Activated CD8-positive, alpha-beta memory T cell treated with anti-CD3 and anti-CD28 coated beads, Interleukin-2, amount 50 U/mL, for 48 hours (primary cell): ENCODE measurements at places on chromosomes 5 and 9.

DNA sequence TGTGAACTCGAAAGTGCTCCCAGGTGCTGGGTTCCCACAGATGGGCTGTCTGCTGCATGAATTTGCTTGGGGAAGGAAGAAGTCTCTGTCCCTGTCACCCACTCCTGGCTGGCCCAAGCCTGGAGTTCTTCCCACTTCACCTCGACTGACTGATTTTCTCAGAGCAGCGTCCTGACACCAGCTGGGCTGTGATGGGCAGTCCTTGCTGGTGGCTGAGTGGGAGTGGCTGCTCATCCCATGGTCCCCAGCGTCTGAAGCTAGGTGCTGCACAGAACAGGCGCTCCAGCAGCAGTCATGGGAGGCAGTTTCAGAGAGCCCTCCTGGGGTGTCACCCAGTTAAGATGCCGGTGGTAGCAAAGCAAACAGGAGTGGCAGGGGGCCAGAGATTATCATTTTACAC lies 10.1 kb upstream of the NEURL1B start:
- no peak for DNase-seq

- DNase-seq = peak; percentile 55
Observed at GRCh38 chr9:114033397-114034103, 44.5 kb downstream of the AMBP start.

DNA sequence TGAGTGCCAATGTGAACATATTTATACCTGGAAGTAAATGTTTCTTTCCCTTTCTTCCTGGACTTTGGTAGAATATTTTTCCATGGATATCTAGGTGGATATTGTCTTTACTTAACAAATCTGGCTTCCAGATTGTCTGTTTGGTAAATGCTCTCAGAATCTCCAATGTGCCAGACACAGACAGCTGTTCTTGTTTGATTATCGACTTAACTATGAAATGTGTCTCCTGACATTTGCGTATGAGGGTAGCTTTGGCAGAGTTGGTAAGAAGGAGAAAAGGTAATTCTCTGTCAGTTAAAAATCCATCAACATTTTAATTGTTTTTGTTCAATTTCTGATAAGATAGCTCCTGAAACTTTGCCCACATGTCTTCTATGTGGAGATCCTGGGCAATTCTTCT lies 196.4 kb upstream of the NUDT12 start:
- DNase-seq = no peak

- DNase-seq = no peak
Observed at GRCh38 chr9:92980085-92980745, 32.9 kb downstream of the FGD3 start.

GRCh38 chr5:133079048-133079447 lies 27.2 kb downstream of the HSPA4 start:
- DNase-seq = no peak

DNA sequence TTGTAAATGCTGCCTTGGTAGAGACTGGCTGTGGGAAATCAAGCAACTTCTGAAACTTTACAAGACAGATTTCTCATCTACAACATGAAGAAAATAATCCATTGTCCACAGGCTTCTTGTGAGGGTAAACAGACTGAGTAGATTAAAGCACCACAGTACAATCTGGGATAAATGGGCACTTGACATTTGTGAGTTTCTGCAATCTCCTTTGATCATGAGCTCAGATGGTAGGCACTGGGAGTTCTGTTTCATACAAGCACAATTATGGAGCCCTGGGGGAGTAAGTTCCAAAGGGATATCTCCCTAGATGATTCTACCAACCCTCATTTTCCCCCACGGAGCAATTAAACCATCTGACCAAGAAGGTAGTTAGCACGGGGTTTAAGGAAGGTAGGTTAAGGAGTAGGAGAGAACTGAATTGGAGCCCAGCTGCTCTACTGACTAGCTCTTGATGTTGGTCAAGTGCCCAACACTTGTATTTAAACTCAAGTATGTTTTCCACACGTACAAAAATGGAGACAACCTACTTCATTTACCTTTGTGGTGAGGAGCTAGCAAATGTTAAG lies 479.5 kb upstream of the TNC start:
- no peak for DNase-seq

- no peak for DNase-seq
Observed at GRCh38 chr9:91710158-91710557, 239.9 kb downstream of the ROR2 start.

DNA sequence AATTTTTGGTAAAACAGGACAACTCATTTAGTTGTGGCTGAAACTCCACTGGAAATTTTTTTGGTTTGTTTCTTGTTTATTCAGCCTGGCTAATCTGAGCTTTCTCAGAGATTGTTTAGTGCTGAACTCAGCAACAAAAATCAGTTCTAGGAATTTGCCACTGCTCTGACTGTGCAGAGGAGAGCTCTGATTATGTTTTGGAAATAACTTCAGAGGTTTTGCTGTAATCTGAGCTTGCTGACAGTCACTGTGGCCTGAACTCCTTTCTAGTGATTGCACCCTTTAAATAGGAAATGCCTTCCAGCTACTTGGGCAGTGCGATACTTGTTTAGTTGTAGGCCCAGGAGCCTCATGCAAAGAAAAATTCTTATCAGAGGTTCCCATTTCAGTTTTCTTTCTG lies 60.2 kb downstream of the OSTF1 start:
- DNase-seq = no peak

DNA sequence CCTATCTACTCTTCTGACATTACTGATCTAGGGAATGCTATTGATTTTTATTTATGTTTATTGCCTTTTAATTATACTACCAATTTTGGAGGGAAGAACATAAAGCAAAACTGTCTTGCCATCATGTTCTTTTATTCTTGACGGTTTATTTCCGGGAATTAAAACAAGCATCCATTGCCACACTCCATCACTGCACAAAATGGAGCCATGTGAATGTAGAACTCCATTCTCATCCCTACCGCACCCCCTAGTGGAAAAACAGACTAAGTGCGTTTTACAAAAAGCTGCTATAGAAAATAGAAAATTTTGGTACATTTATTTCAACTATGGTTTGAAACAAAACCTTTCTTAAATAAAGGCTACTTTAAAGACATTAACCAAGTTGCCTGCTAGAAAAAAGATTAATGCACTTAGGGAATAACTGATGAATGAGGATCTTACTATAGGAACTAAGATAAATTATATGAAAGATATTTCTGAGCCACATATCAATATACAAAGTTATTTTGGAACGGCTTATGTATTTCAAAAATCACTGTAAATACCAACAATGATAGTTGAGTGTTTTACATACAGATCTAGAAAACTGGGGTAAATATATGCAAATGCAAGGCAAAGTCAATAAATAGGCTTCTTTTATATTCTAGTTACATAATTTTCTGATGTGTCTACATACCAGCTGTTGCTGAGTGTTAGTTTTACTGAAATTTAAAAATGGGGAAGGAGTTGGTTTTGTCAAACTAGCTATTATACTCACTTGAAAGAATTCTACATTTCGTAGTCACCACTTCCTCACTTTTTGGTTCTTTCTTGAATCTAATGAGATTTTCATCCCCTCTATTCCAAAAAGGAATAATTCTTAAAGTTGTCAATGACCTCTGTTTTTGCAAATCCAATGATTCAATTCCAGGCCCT lies 26.5 kb downstream of the OXCT1 start:
- DNase-seq = no peak

GRCh38 chr5:93452255-93452654 lies 128.8 kb downstream of the NR2F1-AS1 start:
- DNase-seq = no peak

DNA sequence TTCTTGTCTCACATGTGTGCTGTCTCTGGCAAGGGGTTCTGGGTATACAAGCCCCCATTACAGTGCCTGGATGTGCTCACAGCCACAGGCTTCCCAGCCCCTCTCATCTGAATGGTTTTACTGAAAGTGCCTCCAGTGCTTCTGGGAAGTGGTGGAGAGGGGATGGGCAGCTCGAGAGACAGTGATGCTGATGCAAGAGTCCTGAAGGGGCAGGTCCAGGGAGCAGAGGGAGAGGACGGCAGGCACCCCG lies 93.5 kb downstream of the PHF2 start:
- no peak for DNase-seq

DNA sequence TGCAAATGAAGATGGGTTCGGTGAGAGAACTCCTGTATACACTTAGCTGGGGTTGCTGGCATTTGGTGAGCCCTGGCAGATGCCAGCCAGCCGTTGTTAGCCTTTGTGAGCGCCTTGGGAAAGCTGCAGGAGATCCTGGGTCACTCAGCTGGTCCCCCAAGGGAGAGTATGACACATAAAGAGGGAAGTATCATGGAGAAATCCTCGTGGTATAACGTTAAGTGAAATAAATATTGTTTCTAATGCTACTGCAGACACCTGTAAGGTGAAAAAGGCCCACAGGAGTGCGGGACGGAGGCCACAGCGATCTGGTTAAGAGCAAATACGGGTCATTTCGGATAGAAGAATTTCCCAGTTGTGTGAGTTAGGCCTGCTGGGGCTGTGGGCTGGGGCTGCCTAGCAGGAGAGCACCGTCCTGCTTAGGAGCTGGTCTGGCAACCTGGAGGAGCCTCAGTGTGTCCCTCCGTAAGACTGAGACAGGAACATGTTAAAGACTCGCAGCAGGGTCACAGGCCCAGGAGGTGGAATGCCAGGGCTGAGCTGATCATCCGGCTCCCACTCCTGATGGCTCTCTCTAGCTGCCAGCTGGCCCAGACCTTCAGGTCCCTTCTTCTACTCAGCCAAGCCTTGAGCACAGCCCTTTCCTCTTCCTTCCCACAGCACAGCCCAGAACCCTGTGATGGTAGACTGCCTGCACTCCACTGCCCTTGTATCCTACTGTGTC lies 4.9 kb downstream of the NKX2-5 start:
- no peak for DNase-seq

DNA sequence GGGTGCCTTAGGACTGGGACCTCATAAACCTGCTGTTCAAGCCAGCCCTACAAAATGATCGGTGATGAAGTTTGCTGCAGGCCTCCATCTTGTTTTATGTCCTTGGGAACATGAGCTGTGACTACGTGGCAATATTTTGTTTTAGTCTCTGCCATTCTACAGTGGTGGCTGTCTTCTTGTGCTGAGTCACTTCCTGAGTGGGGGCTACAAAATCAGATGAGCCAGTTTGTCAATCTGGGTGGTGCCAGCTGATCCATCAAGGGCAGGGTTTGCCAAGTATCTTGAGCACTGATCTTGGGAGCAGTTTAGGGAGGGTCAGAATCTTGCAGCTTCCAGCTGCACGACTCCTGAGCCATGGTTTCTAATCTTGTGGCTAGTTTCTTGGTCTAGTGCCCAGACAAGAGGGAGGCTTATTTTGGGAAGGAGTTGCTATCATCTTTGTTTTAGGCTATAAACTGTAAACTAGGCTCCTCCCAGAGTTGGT lies 94.7 kb downstream of the YTHDC2 start:
- no peak for DNase-seq

DNA sequence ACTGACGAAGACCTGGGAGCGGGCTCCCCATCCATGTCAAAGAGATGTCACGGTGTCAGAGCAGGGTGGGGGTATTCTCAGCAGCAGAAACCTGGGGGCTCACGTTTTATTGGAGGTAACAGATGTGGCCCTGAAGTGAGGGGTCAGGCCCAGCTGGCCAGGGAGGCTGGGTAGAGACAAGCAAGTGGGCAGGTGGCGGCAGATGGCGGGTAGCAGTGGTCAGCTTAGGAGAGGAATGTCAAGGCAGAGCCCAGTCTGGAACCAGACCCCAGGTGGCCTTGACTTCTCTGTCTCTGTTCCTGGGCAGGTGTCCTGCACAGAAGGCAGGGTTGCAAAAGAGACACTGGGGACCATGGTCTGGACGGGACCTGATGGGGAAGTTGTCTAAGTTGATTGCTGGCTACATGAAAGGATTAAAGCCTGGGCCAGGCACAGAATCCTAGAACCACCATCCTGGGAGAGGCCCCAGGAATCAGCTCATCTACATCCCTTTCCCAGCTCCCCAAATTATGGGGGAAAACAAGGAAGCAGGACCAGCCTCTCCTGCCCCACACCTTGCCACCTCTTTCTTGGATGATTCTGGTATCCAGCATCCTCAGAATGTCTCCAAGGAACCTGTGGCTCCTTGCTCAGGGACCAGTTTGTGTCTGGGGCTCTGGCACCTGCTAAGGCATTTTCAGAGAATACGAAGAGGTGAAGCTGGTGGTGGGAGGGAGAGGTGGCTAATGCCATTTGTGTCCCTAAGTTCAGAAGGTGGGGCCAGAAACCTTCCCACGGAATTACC lies 72.5 kb downstream of the AMBP start:
- DNase-seq = peak; percentile 26

DNA sequence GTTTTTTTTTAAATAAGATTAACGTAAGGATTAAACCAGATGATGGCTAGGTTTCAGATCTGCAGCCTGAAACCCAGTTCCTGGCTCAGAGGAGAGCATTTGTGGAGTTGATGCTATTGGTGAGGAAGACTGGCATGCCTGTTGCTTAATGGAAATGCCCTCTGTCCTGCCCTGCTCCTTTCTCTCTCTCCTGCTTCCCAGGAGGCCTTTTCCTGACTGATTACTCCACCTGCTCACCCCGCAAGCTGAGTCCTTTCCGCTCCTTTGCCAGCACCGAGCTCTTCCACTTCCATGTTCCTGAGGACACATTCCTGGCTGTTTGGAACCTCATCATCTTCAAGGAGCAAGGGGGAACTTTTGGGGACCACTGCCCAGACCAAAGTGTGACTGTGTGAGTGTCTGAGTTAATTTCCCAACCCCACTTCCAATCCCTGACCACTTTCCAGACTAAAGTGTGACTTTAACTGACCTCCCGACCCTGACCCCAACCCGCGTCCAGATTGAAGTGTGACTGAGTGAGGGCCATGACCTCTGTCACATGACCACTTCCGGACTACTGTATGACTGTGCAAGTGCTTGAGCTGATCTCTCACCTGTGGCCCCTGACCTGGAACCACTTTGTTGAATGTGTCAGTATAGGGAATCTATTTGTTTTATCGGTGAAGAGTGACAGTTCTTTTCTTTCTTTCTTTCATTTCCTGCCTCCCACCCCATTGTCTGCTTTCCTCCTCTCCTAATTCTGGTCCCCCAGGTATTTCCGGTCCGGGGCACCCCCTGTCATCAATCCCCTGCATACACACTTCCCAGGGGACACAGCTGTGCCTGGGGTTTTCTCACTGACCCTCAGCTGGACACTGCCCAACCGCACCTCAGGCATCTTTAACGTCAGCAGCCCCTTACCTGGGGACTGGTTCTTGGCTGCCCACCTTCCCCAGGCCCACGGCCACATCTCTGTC lies 5.5 kb downstream of the TMEM8B start:
- no peak for DNase-seq

- peak; percentile 84 for DNase-seq
Observed at GRCh38 chr9:35616681-35617459, 1.3 kb downstream of the CD72 start.

GRCh38 chr5:172454358-172455086 lies at the start of gene SH3PXD2B:
Gene SH3PXD2B (minus strand): TSS chr5:172454525. CDS start chr5:172454352, 173 bp downstream.
- peak; percentile 70 for DNase-seq

DNA sequence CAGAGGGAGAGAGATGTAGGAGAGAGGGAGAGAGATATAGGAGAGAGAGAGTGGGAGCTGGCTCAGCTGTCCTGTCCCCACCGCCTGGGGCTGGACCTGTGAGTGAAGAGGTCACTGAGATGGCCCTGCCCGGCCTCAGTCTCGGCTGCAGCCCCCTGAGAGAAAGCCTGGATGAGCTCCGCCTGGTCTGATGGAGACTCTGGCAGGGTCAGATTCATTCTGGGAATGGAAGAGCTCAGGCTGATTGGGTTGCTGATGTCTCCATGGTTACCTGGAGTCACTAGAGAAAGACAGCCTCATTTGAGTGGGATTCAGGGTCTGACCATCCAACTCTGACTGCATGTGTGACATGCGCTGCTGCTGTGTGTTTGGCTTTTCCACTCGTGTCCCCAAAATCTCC lies 27.1 kb upstream of the SEMA4D start:
- peak; percentile 51 for DNase-seq
